ENCODE measurements at places on chromosomes 4 and X. TPM values are rescaled to one million over a fixed set of nuclear protein-coding genes. Genes with fewer than 3 reads are reported as not detected.

- DNase-seq: no peak
Measured at GRCh38 chr4:38145741-38146140, 185.5 kb downstream of the PTTG2 start.

MGAT4D gene
- polyA plus RNA-seq: not detected

DNA sequence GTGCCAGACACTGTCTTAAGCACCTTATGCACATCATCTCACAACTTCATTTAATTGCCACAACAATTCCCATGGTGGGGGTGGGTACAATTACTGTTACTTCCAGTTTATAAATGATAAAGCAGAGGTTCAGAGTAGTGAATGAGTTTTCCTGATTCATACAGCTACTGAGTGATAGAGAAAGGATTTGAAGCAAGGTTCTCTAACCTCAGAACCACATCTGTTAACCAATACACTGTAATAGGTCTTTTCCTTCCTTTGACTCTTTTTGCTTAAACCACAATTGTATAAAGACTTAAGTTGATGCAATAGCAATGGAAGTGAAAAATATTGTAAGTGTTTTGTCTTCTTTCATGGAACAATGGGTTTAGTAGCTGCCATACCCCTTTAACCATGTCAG, 43.5 kb upstream of the PAK3 start:
- DNase-seq: no peak

DNA sequence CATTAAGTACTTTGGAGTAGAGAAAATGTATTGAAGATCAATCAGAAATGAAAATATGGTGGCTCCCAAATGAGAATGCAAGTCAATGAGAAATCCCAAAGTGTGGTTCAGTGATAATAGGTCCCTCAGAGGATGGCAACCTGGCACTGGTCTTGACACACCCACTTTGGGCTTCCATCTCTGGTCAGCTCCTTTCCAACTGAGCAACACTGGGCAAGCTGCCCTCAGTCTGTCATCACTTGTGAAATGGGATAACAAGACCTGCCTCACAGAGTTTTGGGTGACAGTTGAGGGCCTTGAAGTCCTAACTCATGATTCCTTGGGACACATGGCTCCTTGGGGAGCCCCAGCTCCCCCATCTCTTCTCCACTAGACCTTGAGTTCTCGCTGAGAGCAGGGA, 29.0 kb upstream of the MAMLD1 start:
- DNase-seq: no peak

DNA sequence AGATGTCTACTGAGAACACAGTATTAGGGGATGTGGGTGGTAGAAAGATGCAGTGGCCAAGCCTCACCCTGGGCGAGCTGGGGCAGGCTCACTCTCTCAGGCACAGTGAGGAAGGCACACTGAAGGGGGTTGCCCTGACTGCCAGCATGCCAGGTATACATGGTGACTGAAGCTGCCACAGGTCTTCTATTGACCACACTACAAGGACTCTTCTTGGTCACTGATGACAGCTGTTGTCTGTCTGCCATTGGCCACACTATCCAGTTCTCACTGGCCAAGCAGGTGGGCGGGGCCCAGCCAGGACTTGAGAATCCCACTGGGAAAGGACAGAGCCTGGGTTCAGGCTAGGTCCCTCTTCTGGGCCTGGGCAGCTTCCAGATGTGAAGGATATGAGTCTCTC, 39.7 kb upstream of the TBC1D14 start:
- DNase-seq: no peak

TEX13C gene
- 0.03 TPM for polyA plus RNA-seq

GRCh38 chr4:107115185-107115847, 79.2 kb upstream of the DKK2 start:
- no peak for DNase-seq

- no peak for DNase-seq
Measured at GRCh38 chr4:87365348-87365747, 25.6 kb downstream of the HSD17B11 start.

APLN gene
- polyA plus RNA-seq: 1.8 TPM

GRCh38 chr4:176271749-176272148, 2.7 kb upstream of the ASB5 start:
- DNase-seq: no peak

FAM193A gene
- 8.7 TPM for polyA plus RNA-seq

DNA sequence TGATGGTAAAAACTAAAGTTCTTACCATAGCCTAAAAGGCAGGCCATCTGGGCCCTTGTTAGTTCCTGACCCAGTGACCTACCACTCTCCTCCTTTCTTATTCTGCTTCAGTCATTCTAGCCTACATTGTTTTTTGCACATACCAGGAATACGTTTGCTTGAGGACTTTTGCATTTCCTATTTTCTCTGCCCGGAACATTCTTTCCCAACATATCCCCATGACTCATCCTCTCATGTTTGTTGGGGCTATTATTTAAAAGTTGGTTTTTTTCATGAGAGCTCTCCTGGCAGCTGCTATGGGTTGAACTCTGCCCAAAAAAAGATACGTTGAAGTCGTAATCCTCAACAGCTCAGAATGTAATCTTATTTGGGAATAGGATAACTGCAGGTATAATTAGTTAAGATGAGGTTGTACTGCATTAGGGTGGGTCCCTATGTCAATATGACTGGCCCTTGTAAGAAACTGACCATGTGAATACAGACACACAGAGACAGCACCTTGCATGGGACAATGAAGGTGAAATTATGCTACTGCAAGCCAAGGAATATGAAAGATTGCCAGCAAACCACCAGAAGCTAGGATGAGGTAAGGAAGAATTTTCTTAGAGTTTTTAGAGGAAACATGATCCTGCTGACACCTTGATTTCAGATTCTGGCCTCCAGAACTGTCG, 138.3 kb upstream of the PDHA2 start:
- DNase-seq: no peak

DNA sequence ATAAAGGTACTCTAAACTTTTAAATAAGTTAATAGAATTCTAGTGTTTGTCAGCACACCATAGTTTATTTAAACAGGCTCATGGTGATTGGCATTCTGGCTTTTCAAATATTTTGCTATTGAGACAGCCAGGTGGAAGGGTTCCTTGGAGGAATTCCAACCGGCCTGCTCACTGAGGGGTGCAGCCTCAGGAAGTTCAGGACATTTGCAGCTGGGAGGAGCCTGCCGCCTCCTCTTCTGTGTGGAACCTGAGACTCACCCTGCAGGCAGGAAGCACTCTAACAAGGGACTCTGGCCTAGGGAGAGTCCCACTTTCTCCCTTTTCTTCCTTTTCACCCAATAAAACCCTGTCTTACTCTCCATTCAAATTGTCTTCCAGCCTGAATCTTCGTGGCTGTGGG, 1328.0 kb downstream of the FSTL5 start:
- DNase-seq: no peak

DNA sequence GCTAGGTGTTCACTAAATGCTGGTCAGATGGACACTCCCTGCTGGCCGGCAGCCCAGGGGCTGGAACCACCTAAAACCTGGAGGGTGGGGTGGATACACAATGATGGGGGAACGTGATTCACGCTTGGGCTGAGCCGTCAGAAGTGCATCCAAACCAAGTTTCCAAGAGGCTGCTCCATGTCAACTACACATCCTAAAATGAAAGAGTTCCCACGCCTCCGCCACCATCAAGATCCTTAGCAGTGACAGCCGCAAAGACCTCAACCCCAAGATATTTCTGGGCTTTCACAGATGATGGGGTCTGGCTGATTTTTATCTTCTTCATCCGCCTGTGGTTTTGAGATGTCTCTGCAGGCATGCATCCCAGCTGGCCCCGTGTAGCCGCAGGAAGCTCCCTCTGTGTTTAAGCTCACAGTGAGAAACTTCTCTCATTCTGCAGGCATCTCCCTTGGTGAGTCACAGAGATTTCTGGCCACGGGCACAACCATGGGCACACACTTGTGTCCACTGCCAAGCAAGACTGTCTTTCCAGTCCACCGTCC, 84.4 kb downstream of the HTRA3 start:
- no peak for DNase-seq

DNA sequence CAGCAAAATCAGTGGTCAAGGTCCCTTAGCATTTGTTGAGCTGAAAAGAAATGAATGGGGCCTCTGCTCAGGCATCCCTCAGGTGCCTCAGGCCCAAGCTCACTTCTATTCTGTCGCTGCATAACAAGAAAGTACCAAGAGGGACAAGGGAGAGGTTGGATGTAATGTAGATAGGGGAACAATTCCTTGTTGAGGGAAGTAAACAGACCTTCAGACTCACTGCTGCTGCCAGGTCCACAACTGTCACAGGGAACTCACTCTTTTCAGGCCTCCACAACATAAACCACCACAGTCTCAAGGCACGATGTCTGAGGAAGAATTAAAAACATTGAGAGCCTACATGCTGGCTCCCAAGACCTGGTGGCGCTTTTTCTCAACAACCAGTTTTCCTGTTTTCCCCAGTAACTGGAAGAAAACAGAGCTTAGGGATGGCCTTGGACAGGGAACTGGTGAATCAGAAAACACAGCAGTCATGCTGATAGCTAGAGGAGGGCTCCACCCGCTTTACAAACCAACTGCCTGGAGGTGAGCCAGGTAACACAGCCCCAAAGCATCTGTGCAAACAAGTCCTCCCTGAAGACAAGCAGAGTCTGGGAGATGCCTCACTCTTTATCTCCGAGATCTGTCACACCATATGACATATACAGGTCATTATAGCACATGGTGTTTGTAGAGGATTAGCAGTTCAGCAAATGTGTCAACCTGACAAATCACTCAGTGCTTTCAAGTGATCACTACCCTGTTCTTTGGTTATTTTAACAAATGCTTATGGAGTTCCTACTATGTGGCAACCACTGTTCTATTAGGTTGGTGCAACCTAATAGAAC, 14.3 kb upstream of the AWAT1 start:
- DNase-seq: no peak

DNA sequence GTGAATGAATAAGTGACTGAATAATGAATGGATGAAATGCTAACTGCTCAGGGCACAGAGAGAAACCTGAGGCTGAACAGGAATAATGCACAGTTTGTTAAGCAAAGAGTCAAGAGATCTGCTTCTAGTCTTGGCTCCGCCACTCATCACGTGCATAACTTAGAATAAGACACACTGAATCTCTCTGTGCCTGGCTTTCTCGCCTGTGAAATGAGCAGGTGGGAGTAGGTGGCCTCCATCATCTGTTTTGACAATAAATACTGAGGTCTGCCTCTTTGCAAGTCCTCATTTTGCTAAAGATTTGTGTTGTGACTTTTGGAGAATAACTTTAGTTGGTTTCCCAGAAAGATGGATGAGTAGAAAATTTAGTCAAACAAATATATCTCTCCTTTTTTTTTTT, 318.0 kb downstream of the FBXW7 start:
- no peak for DNase-seq

DNA sequence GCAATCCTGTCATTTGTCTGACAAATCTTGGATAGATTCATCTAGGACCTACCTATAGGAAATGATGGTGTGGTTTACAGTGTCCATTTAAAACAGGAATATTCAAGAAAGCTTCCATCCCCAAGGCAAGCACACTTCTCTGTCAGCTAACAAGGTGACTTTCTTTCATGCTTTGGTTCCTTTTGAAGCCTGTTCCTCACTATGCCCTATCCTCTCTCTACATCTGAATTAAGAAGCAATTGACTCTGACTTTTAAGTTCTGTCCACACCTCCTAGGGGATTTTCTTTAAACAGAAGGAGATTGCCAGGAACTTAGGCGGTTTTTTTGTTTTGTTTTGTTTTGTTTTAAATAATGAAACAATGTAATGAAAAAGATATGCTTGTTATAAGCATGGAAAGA, 1181.4 kb upstream of the TENM3 start:
- no peak for DNase-seq

- DNase-seq: no peak
Measured at GRCh38 chrX:42022158-42022557, 98.8 kb upstream of the CASK start.

- DNase-seq: no peak
Measured at GRCh38 chrX:13470685-13470977, 98.8 kb upstream of the EGFL6 start.

UGT8 gene
- polyA plus RNA-seq: 11.0 TPM

DNA sequence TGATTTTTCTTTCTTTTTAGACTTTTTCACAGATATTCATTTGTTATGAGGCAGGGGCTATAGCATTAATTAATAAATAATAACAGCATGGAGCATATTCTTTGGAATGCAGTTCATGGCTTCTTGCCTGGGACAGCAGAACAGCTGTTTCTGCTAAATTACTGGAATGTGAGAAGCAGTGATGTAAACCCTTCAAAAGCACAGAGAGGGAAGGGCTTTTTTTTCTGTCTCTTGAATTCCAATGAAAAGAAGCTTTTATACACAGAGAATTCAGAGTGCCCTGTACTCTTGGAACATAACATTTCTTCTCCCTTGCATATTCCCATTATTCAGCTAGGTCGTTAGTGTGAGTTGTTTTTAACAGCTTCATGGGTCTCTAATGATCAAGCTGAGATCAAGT, 28.5 kb upstream of the ANK2 start:
- DNase-seq: no peak

DNA sequence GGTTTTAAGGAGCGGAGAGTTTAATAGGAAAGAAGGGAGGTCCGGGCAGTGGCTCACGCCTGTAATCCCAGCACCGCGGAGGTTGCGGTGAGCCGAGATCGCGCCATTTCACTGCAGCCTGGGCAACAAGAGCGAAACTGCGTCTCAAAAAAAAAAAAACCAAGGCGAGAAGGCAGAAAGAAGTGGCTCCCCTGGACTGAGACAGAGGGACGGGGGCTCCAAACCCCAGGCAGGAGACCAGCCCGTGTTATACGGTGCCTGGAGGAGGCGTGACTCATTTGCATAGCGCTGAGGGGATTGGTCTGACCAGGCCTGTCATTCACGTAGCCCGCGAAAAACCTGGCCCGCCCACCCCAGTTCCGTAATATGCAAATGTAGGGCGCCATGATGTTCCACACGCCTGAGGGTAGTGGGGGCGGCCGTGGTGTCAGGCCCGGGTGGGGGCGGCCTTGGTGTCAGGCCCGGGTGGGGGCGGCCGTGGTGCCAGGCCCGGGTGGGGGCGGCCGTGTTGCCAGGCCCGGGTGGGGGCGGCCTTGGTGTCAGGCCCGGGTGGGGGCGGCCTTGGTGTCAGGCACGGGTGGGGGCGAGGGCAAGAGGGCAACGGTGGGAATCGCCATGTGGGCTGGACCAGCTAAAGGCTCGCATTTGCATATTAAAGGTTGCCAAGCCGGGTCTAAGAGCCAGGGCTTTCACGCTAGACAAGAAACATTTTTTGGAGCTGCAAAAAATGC, 2.1 kb downstream of the PLCXD1 start:
- peak; percentile 89 for DNase-seq

All from H1 (cell line).